ENCODE measurements at places on chromosomes 5 and 9.

- DNase-seq, result no peak
These were observed 144.9 kb downstream of the CDK5RAP2 start for GRCh38 chr9:120435091-120435490.

DNA sequence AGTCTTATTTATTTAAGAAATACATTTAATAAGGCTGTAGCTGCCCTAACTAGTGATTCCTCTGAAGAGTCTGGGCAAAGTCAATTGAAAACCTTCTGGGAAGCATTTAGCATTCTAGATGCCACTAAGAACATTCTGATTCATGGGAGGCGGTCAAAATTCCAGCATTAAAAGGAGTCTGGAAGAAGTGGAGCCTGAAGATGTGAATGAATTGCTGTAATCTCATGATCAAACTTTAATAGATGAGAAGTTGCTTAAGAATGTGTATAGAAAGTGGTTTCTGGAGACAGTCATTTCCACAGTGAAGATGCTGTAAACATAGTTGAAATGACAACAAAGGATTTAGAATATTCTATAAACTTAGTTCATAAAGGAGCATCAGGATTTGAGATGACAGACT, 61.4 kb downstream of the WDR41 start:
- DNase-seq, result no peak

- DNase-seq, result no peak
These were observed 189.8 kb downstream of the ADAMTS12 start for GRCh38 chr5:33701951-33702350.

GRCh38 chr9:129166623-129167557, 11.2 kb downstream of the IER5L start:
- no peak for DNase-seq

GRCh38 chr9:132143359-132143758, 18.5 kb upstream of the NTNG2 start:
- DNase-seq, result no peak

DNA sequence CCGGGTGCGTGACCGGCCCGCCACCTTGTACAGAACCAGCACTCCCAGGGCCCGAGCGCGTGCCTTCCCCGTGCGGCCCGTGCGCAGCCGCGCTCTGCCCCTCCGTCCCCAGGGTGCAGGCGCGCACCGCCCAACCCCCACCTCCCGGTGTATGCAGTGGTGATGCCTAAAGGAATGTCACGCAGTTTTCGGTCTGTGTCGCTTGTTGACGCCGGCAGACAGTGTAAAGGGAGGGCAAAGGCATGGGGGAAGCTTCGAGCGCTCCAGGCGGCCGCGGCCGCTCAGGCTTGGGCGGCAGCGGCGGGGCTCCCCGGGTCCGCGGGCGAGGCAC, 1.3 kb downstream of the LRRC26 start:
- DNase-seq, result no peak

- no peak for DNase-seq
These were observed 71.8 kb downstream of the NRG2 start for GRCh38 chr5:139971202-139971725.

DNA sequence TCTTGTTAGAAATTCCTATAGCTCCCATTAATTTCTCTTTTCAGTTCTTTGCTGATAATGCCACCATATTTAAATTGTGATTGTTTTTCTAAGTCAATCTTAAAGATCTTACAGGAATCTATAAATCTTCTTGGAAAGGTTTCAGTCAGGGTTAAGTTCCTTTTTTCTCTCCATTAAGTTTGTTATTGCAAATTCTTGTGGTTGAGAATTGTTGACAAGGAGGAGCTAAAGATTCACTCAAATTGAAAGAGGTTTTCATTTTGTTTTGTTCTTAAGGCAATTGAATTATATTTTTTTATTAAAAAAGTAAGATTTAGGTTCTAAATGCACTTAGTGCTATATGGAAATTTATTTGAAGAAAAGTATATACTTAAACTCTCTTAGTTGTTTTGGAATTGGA, 213.4 kb downstream of the PRR16 start:
- DNase-seq, result no peak

GRCh38 chr9:33952066-33952465, 96.6 kb downstream of the UBAP2 start:
- DNase-seq, result no peak

GRCh38 chr5:14342306-14342705, 199.2 kb downstream of the TRIO start:
- no peak for DNase-seq

- DNase-seq, result no peak
These were observed 41.3 kb upstream of the SV2C start for GRCh38 chr5:76041863-76042262.

GRCh38 chr9:88587885-88588649, 53.1 kb downstream of the NXNL2 start:
- no peak for DNase-seq

GRCh38 chr5:59319250-59319649, 574.3 kb downstream of the PDE4D start:
- DNase-seq, result no peak

Measured in stimulated activated CD8-positive, alpha-beta memory T cell treated with anti-CD3 and anti-CD28 coated beads, Interleukin-15, amount 100 ng/mL, for 1 hour (primary cell).